ENCODE measurements at places on chromosomes 12 and 14. TPM values are rescaled to one million over a fixed set of nuclear protein-coding genes. Genes with fewer than 3 reads are reported as not detected.

Gene GALNT16
- not detected for total RNA-seq

Gene RNF212B
- not detected for total RNA-seq

Gene SYCP3
- total RNA-seq, result 0.16 TPM

Gene ANAPC7
- 63.6 TPM for total RNA-seq

Gene NKX2-1
- not detected for total RNA-seq

Gene COCH
- 1.1 TPM for total RNA-seq

Gene MMP17
- not detected for total RNA-seq

Gene KRT74
- not detected for total RNA-seq

Gene ACOT6
- 0.18 TPM for total RNA-seq

Gene RPGRIP1
- 0.14 TPM for total RNA-seq

Gene GPX2
- total RNA-seq, result not detected

Gene CLMN
- total RNA-seq, result 0.75 TPM

Gene TBC1D30
- total RNA-seq, result 0.30 TPM

Gene PLA2G1B
- not detected for total RNA-seq

Gene TMEM30B
- total RNA-seq, result 1.3 TPM

Gene AMHR2
- not detected for total RNA-seq

Gene ITPK1
- 35.5 TPM for total RNA-seq

Gene CCDC60
- not detected for total RNA-seq

Gene FIGNL2
- 0.27 TPM for total RNA-seq

Gene PAX9
- not detected for total RNA-seq

Gene FGD4
- not detected for total RNA-seq

Gene BEGAIN
- total RNA-seq, result 3.5 TPM

Gene PLEK2
- total RNA-seq, result 5.1 TPM

Gene OTOGL
- not detected for total RNA-seq

Gene CPNE8
- 4.6 TPM for total RNA-seq

Gene SERPINA9
- not detected for total RNA-seq

Gene KRT81
- not detected for total RNA-seq

Gene LTA4H
- 147 TPM for total RNA-seq

Gene ADAM21
- total RNA-seq, result 0.11 TPM

Gene AJUBA
- 2.9 TPM for total RNA-seq

Gene HOXC5
- total RNA-seq, result not detected

Gene ZDHHC22
- not detected for total RNA-seq

Gene DEPDC4
- total RNA-seq, result 2.9 TPM

Gene KRT75
- not detected for total RNA-seq

Gene CLEC2B
- total RNA-seq, result 25.8 TPM

Gene TRPV4
- not detected for total RNA-seq

Gene MIPOL1
- not detected for total RNA-seq

Gene PYM1
- 24.6 TPM for total RNA-seq
